ENCODE measurements at places on chromosomes 7 and 10. TPM values are rescaled to one million over a fixed set of nuclear protein-coding genes. Genes with fewer than 3 reads are reported as not detected.

MRPS16 gene
- 164 TPM for total RNA-seq

DNA sequence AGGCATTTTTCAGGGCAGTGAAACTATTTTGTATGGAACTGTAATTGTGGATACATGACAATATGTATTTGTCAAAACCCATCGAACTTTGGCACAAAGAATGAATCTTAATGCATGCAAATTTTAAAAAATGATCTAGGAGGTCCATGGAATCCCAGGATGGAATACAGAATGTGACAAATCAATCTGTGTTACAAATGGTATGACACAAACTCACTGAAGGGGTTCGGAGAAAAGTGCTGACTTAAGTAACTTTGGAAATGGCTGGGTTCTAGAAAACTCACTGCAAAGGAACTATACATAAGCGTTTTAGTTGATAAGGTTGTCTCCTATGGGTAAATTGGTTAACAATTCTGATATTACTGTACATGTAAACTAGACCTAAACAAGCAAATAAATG is 26.0 kb downstream of the CALN1 start:
- no peak overlapping the region for H3K27ac ChIP-seq
- no peak overlapping the region for H3K4me3 ChIP-seq
- no peaks in the 10 kb centered on the region for H3K36me3 ChIP-seq

DNA sequence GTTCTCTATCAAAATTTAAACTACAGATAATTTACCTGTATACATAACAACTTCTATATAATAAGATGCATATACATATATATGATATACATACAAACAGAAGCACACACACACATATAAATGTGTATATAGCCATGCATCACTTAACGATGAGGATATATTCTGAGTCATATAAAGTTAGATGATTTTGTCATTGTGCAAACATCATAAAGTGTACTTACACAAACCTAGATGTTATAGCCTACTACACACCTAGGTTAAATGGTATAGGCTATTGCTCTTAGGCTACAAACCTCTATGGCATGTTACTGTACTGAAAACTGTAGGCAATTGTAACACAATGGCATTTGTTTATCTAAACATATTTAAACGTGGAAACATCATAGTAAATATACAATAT is 937.6 kb upstream of the KCND2 start:
- H3K27me3 ChIP-seq, result no peaks in the 10 kb centered on the region
- no peak for DNase-seq
- H3K27ac ChIP-seq, result no peak overlapping the region
- H3K4me1 ChIP-seq, result no peaks in the 10 kb centered on the region
- no peak overlapping the region for H3K4me3 ChIP-seq

GRCh38 chr7:151249732-151250072 is 1.2 kb upstream of the SMARCD3 start:
- H3K27ac ChIP-seq, result no peak overlapping the region
- no peaks in the 10 kb centered on the region for H3K36me3 ChIP-seq
- H3K4me1 ChIP-seq, result peaks cover 20% of the 10 kb centered on the region
- no peak for DNase-seq

DNA sequence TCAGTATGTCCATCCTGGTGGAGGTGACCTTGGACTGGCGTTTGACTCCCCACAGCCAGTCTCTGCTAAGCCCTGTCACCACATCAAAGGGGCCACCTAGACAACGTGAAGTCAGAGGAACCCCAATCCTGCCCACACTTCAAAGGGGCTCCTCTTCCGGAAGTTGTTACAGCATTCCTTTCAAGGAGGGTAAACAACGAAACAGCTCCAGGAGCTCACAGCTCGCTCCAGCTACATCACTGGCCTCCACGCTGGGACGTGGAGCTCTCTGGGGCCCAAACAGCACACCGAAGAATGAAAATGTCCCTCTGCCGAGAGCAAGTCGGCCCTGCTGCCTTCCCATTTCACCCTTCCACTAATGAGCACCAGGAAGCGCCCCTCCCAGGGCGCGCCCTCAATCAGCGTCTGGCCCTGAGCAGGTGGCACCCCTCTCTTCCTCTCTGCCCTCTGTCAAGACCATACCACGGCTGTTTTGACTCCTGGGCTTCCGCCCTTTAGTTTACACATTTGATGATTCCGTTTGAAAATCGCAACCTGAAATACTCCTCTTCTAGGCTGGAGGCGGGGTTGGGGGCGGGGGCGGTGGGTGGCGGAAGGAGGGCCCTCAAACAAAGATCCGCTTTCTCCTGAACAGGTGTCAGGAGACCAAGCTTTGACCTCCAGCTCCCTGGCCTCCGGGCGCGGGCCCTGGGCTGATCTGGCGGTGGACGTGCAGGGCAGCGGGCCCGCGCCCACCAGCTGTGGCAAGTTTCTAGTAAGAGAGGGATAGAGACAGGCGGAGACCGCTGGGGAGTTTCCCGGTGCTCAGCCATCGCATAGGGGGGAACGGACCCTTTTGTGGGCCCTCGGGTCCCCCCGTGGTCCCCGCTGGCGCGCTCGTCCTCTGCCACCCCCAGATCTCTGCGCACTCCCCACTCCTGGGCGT is 53.1 kb upstream of the KDM7A start:
- no peaks in the 10 kb centered on the region for H3K27me3 ChIP-seq
- H3K4me3 ChIP-seq, result peak overlapping the region; percentile 96
- peaks cover 43% of the 10 kb centered on the region for H3K4me1 ChIP-seq
- H3K36me3 ChIP-seq, result peaks cover 2% of the 10 kb centered on the region
- peak; percentile 89 for DNase-seq
